ENCODE measurements at places on chromosomes 1 and 21.

DNA sequence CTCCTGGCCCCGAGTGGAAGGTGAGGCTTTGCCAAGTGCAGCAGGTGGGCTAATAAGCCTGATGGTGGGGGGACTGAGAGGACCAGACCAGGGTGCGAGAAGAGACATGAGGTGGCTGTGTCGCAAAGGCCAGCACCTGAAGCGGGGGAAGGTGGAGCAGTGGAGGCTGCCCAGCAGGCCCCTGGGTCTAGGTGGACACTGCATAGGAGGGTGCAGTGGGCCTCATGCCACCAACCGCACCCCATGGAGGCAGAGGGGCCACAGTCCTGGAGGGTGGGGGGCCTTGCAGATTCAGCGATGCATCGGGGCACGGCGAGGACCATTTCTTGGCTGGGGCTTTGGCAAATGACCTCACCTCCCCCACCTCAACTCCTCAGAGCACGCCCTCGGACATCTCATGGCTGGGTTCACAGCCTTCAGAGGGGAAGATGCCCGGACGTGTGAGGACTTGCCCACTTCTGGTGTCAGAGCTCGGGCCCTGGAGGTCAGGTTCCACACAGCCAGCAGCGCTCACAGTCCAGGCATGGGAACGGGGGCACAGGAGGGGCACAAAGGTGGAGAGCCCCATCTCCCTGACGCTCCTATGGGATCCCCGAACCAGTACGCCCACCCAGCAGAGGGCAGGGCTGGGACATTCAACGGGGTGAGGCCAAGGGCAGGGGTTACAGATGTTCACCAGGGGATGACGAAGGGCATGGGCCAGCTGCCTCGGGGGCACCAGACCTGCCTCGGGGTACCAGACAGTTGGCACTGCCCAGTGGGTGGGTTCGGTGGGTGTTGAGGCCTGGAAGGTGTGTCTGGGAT is 35.4 kb downstream of the UBE2G2 start:
- DNase-seq: no peak

DNA sequence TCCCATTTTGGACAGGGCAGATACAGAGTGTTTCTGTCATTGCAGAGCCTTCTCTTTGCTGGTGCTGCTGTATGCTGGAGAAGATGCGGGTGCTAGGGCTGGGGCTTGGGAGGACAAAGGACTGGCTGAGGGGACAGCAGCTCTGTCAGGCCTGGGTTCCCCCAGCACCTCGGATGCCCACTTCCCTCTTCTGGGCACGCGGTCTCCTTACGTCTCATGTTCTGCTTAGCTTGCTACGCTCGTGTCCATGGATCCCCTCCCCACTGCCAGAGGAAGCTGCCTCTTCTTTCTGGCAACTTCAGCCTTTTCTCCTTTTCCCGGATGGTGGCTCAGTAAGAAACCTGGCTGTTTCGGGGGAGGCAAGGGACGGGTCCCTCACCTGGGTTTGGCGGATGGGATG is 75.7 kb downstream of the ARHGEF10L start:
- DNase-seq: no peak

DNA sequence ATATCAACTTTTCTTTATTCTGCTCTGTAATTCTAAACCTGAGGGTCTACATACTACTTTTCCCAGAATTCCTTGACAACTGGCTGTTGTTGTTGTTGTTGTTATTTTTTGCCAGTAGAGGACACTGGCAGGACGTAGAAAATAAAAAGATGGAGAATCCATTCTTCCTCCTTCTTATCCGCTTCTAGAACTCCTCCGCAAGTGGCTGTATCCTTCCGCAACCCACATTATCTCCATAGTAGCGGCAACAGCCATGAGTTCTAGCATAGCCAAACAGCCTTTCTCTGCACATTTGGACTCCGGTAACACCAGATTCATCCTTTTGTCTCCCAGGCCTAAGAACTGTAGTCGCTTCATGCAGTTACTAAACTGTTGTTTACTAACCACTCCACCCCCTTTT is 91.1 kb upstream of the CACHD1 start:
- DNase-seq: no peak

DNA sequence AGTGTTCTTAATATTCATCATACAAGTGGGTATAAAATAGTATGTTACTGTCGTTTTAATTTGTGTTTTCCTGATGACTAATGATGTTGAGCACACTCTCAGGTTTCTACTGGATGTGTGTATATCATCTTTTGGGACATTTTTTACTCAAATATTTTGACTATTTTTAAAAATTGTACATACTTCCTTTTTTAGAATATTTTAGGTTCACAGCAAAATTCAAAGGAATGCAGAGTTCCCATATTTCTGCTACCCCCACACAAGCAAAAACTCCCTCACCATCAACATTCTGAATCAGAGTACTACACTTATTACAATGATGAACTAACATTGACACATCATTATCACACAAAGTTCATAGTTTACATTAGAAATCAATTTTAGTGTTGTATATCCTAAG is 114.5 kb downstream of the DPYD start:
- DNase-seq: no peak

DNA sequence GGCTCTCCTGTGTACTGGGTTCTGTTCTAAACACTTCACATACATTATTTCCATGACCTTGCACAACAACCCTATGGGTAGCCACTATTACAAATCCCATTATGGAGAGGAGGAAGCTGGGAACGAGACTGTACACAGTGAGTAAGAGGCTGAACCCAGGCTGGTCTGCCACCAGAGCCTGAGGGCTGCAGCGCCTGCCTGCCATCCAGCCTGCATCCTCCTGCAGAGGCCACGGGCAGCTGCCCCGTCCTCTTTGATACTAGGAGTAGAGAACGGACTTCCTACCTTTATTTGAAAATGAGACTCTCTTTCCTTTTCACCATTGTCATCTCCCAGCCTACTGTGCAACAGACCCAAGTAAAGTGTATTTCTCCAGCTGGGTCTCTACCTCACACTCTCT is 370.0 kb downstream of the HHAT start:
- DNase-seq: no peak

DNA sequence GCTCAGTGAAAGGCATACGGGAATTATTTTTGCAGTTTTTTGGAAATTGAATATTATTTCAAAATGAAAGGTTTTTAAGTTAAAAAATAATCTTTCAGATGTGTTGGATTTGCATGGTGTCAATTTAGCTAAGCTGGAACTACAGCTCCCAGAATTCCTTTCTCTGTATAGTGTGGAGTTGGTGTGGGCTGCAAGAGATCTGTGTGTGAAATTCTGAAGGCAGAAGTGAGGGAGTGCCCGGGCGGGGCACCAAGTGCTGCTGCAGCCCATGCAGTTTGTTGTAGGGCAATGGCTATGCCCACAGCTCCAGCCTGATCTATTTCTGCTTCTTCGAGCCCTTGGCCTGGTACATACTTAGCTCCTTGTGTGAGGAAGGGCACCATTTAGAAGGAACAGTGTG is 60.5 kb upstream of the CSF1 start:
- no peak for DNase-seq

- no peak for DNase-seq
Measured at GRCh38 chr21:34255073-34255472, 108.7 kb upstream of the KCNE2 start.

GRCh38 chr1:226337276-226337875 is 28.4 kb upstream of the LIN9 start:
- DNase-seq: no peak

DNA sequence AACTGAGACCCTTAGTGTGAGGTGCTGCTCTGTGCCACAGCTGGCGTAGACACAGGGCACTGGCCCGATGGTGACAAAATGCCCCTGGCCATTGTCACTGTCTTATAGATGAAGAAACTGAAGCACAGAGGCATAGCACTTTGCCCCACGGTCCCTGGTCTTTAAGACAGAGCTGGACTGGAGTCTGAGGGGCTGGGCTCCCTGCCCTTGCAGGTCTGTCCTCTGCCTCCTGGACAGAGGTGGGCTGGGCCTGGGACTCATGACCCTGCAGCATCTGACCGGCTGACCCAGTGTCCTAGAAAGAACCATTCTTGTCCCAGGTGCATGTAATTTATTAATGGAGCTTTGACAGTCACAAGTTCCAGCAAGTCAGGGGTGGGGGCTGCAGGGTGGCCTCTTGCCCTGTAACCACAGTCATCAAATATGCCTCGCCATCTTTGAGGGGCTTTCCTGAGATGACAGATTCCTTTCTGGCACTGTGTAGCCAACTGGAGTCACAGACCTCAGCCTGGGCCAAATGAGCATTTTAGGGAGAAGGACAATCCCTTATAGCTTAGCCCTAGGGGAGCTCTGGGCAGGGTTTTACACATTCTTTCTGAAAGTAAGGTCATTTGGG is 6.1 kb downstream of the SLFNL1 start:
- DNase-seq: no peak

- DNase-seq: no peak
Measured at GRCh38 chr21:41596241-41596925, 88.4 kb upstream of the TMPRSS2 start.

- no peak for DNase-seq
Measured at GRCh38 chr1:204580862-204581261, 64.7 kb downstream of the MDM4 start.

DNA sequence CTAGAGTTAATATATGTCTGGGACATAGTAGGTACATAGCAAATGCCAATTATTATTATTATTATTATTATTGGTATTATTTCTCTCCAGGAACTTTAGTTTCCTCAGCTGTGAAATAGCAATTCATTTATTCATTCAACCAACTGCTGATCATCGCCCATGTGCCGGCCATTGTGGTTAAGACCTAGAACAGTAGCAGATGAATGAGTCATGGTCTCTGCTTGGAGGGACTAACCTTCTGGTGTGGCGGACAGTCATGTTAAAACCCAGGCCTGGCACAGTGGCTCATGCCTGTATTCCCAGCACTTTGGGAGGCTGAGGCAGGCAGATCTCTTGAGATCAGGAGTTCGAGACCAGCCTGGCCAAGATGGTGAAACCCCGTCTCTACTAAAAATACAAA is 23.8 kb upstream of the LDLRAP1 start:
- no peak for DNase-seq

DNA sequence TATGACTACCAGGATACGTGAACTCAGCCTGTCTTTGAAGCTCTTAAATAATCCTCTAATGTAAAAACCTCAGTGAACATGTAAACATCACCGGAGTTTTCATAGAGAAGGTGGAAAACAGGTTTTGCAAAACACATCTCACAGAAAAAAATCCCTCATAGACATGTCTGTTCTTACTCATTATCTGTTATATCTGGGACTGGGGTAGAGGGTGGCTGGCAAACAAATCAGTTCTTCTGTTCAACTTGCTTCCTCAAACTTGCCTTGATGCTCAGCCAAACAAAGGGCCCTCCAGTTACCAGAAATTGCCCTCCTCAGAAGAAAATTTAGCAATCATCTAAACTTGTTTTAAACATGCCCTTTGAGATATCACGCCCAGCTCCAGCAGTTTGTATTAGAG is 66.1 kb upstream of the CXADR start:
- DNase-seq: no peak

DNA sequence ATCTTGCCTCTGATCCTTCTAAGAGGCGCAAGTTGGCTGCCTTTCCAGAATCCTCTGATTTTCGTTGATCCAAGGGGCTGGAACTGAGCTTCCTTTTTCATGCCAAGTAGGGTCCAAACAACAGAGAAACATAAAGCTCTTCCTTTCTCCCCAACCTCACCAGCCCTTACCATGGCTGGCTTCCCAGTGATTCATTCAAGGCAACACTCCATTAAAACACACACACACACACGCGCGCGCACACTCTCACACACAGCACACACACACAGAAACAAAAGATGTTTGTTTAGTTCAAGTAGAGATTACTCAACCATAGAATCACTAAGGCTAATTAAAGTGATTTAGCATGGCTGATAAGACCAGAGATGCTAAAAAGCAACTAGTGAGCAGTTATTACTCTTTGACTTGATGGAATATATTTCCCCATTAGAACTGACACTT is 13.0 kb upstream of the GUCA2A start:
- peak; percentile 51 for DNase-seq

DNA sequence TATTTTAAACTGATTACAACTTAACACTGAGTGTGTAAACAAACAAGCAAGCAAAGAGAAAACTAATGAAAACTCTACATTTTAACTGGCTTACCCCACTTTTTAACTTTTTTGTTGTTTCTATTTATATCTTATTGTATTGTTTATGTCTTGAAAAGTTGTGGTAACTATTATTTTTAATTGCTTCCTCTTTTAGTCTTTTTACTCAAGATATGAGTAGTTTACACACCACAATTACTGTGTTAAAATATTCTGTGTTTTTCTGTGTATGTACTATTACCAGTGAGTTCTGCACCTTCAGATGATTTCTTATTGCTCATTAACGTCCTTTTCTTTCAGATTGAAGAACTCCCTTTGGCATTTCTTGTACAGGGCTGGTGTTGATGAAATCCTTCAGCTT is 4.7 kb upstream of the HHAT start:
- no peak for DNase-seq

DNA sequence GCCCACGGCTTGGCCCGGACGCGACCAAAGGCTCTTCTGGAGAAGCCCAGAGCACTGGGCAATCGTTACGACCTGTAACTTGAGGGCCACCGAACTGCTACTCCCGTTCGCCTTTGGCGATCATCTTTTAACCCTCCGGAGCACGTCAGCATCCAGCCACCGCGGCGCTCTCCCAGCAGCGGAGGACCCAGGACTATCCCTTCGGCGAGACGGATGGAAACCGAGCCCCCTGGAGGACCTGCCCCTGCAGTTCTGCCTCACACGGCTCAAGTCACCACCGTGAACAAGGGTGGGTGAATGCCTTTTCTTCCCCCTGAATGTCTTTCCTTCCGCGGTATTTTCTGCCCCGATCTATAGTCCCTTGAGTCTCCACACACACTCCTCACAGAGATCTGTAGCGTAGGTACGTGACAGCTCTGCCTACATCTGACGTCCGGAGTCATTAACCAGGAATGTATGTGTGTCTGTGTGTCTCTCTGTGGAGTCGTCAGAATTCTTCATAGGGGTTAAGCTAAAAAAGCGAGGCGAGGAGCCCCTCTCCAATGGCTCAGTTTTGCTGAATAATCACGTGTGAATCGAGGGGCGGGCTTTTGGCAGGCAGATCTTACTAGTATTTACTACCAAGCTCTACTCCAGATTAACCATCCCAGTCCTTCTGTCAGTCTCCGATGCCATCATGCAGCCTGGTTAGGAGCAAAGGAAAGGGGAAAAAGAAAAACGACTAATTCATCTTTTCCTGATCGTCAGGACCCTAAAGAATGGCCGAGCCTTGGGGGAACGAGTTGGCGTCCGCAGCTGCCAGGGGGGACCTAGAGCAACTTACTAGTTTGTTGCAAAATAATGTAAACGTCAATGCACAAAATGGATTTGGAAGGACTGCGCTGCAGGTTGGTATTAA is at the start of gene CDKN2C:
TSS of gene CDKN2C (plus strand) at position 635 of the 898 bp plus-strand sequence. CDS start at position 759, 124 bp downstream.
- DNase-seq: peak; percentile 90

DNA sequence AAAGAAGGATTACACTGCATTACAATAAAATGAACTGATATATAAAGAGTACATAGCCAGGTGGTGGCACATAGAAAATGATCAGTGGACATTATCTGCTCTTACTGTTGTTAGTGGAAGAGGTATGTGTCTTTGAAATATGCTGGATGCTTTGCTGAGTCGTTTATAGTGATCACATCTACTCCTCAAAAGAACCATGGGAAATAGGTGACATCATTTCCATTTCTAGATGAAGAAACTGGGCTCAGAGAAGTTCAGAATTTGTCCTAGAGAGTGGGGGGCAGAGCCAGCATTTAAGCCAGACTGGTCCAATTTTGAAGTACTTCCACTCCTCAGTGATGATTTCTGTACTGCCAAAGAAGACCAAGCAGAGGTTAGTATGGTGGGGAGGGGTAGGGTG is 34.0 kb upstream of the BACH1 start:
- no peak for DNase-seq
